Stimulated activated CD4-positive, alpha-beta T cell treated with anti-CD3 and anti-CD28 coated beads, TNF-alpha, amount 100 ng/mL, for 4 hours (primary cell): ENCODE measurements at places on chromosomes 16 and 17.

DNA sequence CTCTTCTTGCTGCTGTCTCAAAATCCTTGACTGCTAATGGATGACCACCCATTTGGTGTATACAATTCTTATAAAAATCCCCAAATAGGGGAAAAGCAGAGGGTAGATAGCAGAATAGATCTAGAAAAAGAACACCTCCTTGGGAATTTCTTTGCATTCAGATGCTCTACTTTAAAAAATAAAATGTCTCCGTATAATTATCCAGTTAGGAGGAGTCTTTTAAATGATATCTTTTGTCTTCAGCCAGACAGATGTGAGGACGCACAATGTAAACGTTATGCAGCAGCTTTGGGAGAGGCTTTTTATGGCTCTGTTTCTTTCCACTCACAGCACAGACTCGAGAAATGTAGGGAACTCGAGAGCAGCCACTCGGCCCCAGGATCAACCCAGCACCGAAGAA lies 300.2 kb downstream of the IRF8 start:
- DNase-seq: no peak

DNA sequence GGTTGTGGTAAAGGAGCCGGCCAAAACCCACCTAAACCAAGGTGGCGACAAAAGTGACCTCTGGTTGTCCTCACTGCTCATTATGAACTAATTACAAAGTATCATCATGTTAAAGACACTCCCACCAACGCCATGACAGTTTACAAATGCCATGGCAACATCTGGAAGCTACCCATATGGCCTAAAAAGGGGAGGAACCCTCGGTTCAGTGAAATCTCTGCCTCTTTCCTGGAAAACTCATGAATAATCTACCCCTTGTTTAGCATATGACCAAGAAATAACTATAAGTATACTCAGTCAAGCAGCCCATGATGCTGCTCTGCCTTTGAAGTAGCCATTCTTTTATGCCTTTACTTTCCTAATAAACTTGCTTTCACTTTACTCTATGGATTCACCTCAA lies 72.2 kb downstream of the CYLD start:
- no peak for DNase-seq

DNA sequence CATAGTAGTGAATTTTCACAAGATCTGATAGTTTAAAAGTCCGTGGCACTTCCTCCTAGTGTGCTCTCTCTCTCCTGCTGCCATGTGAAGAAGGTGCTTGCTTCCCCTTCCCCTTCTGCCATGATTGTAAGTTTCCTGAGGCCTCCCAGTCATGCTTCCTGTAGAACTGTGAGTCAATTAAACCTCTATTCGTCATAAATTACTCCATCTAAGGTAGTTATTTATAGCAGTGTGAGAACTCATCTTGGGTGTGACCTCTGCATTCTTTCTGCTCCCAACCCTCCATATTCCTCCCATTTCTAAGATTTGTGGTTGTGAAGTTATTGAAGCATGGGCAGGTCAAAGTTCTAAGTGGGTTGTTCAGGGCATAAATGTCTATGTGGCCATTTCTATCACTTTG lies 62.1 kb upstream of the ADAMTS18 start:
- no peak for DNase-seq

- no peak for DNase-seq
These were observed 6.6 kb downstream of the KRT39 start for GRCh38 chr17:40960144-40960543.

DNA sequence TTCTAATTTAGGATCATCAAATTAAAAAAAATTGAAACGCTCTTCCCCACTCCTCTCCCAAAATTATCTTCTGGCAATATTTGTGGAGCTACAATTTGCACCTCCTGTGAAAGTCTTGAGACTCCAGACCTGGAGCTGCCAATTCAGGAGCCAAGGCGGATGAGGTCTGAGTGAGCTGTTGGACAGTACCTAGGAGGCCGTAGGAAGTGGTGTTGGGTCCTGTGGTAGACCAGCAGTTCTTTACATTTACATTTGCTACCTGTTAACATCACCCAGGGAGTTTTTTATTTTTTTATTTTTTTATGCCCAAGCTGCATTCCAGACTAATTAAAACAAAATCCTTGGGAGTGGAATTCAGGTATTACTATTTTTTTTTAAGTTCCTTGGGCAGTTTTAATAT lies 271.0 kb downstream of the PHKB start:
- no peak for DNase-seq
